ENCODE measurements at places on chromosomes 7 and 10. TPM values are rescaled to one million over a fixed set of nuclear protein-coding genes. Genes with fewer than 3 reads are reported as not detected.

The DDIT4 gene
- total RNA-seq, result 100 TPM

The SORCS1 gene
- total RNA-seq, result 1.6 TPM

The PTPN20 gene
- total RNA-seq, result 16.2 TPM

The EIF5AL1 gene
- total RNA-seq, result not detected

The GRM8 gene
- not detected for total RNA-seq

- no peak for DNase-seq
Measured at GRCh38 chr10:131145756-131146155, 165.8 kb downstream of the TCERG1L start.

DNA sequence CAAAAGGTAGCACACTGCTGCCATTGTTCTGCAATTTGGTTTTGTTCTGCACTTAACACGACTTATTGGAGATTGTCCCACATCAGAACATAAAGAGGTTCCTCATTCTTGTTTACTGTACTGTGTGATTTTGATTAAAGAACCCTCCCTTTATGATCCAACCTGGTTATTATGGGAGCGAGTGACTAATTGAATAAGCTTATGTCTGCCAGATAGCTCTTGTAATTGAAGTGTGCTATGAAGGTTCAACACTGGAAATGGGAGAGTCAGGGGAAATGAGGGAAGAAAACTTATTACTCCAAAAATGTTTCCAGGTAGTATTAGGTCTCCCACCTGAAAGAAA, 33.9 kb downstream of the CASP7 start:
- no peak for DNase-seq

DNA sequence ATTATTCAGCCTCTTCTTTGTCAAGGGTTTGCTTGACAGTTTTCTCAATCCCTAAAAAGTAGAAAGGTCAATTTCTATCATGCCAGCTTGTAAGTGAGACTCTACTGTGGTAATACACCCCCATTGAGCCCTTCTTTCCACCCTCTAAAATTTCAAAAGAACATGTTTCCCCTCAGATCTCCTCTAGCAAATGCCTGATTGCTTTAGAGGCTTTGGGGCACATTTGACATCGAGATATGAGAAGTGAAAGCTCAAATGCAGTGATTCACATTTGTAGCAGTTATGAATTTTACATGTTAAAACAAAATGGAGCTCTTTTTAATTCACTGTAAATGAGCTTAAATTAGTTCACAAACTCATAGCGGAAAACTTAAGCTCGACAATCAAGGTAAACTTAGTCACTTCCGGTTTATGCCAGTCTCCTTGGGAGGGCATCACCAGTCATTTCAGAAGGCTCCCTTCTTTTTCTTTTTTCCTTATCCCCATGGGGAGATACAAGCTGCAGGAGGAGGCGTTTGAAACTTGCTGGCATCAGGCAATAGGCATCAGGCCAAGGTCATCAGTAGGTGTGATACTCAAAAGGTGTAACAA, 55.3 kb upstream of the ADO start:
- DNase-seq, result no peak

DNA sequence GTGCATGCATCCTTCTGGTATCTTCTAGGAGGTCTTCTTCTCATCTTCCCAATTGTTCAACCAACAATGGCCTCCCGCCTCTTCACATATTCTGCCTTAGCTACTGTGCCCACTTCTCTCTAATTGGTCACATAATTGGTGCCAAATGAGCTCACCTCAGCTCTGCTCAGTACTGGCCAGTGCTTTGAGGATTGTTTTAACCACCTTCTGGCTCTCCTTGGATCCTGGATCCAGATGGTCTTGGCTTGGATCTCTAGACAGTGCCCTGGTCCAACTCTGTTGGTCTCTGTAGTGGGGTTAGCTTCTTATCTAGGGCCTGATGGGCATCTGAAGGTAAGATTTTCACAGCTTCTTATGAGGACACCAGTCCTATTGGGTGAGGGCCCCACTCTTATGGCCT, 820.8 kb downstream of the TYW1 start:
- DNase-seq, result no peak

DNA sequence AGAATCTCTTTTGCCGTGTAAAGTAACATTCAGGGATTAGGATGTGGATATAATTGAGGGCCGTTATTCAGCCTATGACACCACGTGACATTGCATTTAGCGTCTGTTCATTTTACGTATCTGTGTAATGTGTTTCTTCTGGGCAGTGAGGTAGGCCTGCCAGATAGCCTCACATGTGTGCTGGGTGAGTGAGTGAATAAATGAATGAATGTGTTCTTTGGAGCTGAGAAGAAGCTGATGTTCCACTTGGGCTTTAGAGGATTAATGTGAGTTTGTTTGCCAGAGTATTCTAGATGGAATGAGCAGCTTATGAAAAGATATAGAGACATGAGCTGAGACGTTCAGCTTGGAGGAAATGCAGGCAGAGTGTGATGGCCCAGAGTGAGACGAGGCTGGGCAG, 55.0 kb downstream of the MINDY4 start:
- no peak for DNase-seq

DNA sequence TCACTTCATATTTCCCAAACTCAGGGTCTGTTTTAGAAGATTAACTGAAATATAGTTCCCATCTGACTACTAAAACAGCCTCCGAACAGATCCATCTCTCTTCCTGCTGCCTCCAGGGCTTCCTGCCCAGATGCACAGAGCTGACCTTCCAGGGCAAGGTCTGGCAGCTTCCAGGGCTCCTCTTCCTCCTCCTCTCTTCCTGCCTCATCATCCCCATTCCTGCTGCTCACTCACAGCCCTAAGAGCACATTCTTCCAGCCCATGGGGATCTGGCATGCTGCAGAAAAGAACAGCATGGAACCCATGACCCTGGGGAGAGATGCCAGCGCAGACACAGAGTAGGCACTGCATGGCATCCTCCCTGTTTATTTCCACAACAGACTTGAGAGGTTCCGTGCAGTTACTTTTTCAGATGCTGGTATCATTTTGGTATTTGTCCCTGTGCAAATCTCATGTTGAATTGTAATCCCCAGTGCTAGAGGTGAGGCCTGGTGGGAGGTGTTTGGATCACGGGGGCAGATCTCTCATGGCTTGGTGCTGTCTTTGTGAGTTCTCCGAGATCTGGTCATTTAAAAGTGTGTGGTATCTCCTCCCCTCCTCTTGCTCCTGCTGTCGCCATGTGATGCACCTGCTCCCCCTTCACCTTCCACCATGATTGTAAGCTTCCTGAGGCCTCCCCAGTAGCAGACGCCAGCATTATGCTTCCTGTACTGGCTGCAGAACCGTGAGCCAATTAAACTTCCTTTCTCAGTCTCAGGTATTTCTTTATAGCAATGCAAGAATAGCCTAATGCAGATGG, 4.4 kb downstream of the PKD1L1 start:
- no peak for DNase-seq

- no peak for DNase-seq
Measured at GRCh38 chr10:46539596-46540411, 16.7 kb downstream of the GPRIN2 start.

DNA sequence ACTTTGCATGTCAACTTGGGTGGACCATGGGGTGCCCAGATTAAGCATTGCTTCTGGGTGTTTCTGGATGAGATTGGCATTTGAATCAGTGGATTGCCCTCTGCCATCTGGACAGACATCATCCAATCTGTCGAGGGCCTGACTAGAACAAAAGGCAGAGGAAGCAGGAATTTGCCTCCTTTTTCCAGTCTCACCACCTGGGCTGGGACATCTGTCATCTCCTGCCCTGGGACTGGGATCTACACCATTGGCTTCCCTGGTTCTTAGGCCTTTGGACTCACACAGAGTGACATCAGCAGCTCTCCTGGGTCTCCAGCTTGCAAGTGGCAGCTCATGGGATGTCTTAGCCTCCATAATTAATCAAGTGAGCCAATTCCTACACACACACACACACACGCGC, 10.3 kb downstream of the SLC13A4 start:
- no peak for DNase-seq

Measured in right atrium auricular region (tissue), 2 donors.